SHP77 (cell line): ENCODE measurements at places on chromosomes 1 and 21.

DNA sequence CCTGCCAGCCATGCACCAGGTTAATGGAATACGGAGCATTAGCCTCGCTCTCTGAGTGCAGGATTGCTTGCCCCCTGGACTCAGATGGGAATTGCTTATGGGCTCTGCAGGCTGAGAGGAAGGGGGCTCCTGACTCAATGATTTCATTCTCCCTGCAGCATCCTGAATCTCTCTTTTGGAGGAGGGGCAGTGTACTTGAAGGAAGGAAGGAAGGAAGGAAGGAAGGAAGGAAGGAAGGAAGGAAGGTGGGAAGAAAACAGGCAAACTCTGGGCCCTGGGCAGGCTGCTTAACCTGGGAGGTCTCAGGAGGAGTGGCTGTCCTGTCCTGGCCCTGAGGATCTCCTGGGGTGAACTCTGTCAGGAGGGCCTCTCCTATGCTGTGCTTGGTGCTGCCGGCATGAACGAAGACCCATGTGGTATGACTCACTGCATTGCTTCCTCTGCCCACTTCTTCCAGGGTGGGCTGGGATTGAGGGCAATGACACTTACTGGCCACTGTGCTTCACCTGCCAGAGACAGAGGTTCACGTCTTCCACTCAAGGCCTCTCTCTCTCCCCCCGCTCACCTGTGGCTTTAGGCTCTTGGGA, 257.1 kb upstream of the CSF3R start:
- no peak for DNase-seq

DNA sequence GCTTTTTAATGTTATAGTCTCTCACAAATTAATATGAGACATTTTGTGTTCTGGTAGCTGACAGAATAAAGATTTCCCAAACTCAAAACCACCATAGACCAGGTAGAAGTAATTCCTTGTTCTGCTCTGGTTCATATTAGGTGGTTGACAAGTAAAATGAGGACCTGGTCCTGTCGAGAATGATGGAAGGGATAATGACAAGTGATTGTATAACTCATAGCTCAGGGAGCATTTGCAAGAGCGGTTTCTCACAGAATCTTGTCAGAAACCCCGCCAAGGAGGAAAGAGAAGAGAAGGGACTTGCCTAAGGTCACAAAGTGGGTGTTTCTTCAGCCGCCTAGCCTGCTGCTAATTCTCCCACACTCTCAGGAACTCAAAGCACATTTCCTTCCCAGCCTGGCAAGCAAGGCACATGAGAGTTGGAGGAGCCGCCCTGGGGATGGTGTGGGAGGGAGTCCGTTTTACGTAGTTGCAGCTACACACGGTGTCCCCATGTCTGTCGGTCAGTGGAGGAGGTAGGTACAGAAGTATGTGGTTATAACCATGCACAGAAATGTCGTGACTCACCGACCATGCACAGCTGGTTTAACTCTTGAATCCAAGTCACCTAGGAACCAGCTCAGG, 46.5 kb downstream of the SAMD13 start:
- no peak for DNase-seq

DNA sequence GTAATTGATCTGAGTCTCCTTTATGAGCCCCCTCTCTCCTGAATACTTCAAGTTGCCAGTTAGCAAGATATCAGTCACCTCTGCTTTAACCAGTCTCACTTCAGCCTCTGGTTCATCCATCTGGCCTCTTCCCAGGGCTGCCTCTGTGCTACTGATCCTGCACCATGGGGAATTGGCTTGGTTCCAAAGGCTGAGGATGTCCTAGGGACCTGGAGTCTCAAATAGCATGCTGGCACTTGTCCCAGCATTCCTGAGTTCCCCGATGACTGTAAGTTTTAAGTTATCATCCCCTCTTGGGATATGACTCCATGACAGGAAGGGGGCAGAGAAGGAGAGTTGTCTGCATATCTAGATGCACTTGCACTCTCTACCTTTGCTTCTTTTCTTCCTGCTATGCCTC, 252.0 kb downstream of the PTBP2 start:
- no peak for DNase-seq

DNA sequence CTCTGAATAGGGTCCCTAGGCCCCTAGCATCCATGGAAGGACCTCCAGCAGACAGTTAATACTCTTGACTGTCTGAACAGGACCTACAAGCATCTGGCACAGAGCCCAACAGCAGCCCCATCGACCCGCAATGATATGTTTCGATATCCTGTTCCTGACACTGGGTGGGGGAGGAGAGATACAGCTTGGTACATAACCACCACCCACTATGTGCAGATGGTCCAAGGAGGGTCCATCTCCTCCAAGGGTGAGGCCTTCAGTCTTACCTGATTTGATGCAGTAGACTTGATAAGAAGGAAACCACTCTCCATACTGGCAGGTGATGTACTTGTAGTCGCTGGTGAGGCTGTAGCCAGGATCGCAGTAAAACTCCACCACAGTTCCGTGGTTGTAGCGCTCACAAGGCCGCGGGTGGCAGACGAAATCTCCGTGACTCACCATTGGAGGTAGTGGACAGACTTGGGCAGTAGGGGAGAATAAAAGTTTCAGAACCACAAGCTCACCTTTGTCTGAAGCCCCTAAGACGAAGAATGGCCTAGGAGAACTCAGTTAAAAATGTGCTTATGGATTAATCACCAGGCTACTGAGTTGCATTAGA, 86.0 kb upstream of the TLR5 start:
- no peak for DNase-seq
